ENCODE measurements at places on chromosomes 3 and 15.

- DNase-seq, result no peak
These were observed 71.0 kb downstream of the ATP10A start for GRCh38 chr15:25792128-25792527.

- no peak for DNase-seq
These were observed 61.1 kb upstream of the ACAN start for GRCh38 chr15:88742161-88742560.

DNA sequence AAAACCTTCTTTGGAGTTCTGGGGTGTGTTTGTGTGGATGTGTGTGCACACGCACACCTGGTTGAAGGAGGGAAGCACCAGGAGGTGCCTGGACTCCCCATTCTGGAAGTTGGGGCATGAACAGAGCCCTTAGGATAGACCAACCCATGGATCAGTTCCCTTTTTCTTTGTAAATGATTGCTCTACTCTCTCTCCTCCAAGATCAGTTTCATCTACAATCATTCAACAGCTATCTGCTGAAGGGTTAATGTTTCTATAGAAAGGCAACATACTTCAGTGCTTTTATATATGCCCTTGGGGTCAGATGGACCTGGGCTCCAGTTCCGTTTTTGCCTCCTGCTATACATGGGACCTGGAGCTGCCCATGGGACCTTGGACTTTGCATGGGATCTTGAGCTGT lies 352.1 kb upstream of the CFAP20DC start:
- no peak for DNase-seq

DNA sequence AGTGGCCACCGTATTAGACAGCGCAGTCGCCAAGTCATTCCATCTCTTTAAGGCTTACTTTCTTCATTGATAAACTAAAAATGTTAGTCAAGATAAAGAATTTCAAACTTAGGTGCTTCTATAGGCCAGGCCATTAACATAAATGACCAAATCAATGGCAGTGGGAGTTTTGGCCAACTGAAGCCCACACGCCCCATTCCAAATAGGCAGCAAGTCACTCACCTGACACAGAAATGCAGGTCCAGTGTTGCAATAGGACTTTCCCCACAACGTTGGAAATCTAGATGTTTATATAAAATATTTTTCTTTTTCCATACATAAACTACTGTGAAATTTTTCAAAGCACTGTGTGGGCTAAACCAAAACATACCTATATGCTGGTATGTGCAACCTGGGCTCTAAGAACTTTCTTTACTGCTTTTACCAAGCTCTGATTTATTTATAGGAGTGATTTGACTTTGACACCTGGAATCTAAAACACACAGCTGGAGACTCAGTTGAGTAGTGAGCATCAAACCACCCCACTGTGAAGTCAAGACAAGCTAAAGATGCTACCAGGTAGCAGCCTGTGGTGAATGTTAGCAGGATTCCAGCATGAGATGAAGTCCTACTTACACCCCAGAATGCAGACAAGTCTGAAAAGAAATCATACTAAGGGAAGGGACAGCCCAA lies 15.1 kb downstream of the GOLIM4 start:
- DNase-seq, result no peak

DNA sequence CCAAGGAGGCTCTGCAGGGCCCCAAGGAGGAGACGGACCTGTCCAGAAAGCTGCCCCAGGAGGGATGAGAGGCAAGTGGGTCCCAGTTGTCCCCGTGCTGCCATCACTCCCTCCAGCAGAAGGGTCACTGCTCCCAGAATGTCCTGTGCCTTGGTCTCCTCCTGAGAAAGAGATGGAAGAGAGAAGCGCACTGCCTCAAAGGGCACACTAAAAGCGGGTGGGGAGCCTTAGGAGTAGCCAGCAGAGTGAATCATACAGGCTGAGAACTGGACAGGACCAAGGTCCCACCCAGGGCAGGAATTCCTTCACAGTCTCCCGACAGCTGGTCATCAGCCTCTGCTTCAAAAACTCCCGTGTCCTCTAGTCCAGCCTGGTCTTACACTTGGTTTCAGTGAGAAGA lies 4.6 kb downstream of the THPO start:
- no peak for DNase-seq

DNA sequence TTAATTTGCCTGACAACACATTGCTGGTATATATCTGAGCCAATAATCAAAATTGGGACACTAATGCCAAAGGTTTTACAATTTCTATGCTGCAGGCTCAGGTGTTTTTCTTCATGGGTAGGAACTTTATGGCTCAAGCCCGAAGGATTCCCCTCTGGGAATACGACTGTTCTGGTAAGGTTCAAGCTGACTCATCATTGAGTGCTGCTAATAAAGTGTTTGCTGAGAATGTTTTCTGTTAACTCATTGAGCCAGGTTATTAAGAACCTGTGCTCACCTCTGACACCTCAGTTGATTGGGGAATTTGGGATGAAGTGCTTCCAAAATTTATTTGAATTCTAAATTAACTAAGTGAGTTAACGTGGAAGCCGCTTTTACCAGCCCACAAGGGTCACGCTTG lies 135.8 kb upstream of the CTDSPL start:
- DNase-seq, result no peak
